ENCODE measurements at places on chromosomes 11 and 22. TPM values are rescaled to one million over a fixed set of nuclear protein-coding genes. Genes with fewer than 3 reads are reported as not detected.

GRCh38 chr11:32386770-32387377 lies 48.5 kb downstream of the WT1 start:
- DNase-seq = no peak

DNA sequence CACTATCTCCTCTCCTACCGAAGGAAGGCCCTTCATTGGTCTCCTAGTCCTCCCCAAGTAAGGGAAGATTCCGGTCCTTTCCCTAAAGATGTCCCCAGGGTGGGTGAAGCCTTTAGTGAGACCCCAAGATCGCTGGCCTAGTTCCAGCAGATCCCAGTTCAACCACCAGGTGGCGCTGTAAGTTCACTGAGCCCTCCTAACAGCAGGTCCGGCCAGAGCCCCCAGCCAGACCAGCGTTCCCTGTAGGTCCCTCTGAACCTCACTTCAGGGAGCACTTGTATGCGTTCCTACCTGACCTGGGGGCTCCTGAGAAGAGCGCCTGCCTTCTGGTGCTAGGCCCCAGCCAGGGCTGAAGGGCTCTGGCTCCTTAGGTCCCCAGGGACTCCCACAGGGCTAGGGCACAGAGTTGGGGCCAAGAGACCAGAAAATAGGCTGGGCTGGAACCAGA lies 38.1 kb downstream of the LMO1 start:
- peak; percentile 61 for DNase-seq

DNA sequence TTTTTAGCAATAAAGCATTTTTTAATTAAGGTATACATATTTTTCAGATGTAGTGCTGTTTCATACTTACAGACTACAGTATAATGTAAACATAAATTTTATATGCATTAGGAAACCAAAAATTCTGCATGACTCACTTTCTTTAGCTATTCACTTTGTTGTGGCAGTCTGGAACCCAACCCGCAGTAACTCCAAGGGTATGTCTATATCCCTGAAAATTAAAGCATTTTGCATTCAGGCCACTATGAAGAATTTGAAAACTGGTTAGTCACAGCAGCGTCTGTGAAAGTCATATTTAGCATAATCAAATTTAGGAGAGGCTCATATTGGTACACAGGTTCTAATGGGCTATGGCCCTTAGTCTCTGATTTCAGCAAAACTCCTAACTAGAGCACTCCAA lies 46.8 kb downstream of the BBOX1 start:
- DNase-seq = no peak

DNA sequence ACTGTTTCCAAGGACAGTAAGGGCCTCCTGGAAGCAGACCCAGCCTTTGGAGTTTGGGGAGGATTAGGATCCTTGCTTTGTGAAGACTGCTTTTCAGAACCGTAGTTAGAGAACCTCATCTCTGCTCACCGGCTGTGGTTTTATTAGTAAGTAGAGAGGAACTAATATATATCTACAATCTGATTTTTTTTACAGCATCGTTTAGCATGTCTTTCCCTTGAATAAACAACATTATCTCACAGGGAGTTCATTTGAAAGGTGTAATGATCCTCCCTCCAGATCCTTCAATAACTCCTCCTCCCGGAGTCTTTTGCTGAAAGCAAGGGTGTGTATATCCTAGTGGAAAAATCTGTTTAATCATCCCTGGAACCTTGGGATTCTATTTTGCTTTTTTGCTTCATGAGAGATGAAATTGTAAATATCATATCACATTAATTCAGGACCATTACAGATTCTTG lies 132.7 kb downstream of the DBX1 start:
- no peak for DNase-seq

DNA sequence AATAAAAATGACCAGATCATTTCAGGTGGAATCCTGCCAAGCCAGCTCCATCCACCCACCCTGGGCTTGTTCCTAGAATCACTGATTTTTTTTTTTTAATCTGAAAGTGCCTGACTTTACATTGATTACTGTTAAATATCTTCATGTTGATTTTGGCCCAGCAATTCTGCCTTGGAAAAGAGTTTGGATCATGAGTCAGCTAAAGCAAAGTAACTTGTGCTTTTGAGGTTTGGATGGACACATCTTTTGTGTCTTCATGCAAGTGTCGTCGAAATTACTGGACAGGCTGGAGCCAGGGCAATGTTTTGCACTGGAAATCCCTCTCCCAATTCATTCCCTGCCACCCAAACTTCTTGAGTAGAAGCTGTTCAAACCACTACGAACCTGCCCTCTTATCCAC lies 164.0 kb upstream of the SYT13 start:
- DNase-seq = no peak

DEFB131B gene
- 2.6 TPM for polyA plus RNA-seq

DDIAS gene
- polyA plus RNA-seq = 5.4 TPM
